ENCODE measurements at places on chromosomes 3 and 15.
A peak's percentile ranks its signal among the peaks of the same experiment; 100 is the strongest.

DNA sequence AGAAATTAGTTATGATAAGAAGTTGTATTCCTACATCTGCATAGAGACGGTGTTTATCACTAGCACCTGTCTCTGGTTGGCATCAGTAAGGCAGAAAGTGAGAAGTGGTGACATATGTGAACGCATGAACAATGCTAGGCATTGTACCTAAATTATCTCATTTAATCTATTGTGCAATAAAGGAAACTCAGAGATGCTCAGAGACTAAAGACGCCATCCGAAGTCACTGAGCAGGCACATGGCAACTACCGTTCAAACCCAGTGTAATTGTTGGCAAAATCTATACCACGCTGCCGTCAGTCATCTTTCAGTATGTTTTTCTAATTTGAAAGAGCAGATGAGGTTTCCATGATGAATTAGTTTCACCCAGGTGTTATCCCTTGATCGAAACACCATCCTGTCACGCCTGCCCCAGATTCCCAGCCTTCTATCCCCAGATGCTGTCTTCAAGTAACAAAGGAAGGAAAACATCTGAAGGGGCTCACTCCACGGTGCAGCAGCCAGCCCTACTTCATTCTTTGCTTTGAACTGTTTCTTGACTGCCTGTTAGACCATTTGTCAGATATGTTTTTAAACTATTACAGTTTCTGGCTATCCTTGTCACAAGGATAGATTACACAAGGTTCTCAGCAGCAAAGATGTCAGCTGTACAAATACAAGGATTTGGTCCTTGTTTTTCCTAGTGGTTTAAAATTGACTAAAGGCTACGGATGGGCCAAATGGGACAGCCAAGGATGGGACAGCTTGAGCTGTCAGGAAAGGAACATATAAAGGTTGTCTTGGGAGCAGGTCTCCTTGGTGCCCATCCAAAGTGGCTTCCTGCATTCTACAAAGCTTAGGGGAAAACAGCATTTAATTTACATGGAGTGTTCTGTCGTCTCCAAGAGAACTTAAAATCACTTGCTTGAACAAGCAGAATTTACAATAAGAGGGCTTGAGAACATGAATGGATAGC lies 99.1 kb downstream of the TMEM108 start:
- DNase-seq = no peak

GRCh38 chr3:188156056-188156455 lies 2.1 kb downstream of the LPP start:
- no peak for DNase-seq

DNA sequence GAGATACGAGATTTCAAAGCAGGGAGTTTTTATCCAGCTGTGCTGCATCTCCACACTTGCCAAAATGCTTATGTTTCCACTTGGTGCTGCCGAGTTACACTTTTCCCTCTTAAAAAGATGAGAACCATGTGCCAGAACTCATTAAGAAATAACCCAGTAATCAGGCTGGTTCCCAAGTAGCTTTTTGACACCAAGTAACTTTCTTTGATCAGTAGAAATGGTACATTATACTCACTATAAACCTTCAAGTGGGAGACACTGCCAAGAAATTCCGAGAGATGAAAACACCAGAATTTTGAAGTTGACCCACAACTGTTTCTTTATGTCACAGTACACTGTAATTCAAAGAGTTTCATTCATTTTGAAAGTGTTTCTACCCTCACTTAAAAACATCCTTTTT lies 164.6 kb upstream of the CCDC54 start:
- DNase-seq = no peak

DNA sequence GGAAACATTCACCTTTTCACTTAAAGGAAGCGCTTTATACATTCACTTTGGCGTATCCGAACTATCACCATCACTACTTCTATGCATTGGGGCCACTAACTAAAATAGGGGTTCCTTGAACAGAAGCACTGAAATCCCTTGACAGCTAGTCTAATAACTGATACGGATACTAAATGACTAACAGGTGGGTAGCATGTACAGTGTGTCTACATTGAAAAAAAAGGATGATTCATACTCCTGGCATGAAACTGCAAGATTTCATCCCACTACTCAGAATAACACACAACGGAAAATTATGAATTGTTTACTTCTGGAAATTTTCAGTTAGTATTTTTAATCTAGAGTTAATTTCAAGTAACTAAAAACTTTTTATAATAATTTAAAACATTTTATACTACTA lies 96.7 kb downstream of the SMARCC1 start:
- DNase-seq = no peak

DNA sequence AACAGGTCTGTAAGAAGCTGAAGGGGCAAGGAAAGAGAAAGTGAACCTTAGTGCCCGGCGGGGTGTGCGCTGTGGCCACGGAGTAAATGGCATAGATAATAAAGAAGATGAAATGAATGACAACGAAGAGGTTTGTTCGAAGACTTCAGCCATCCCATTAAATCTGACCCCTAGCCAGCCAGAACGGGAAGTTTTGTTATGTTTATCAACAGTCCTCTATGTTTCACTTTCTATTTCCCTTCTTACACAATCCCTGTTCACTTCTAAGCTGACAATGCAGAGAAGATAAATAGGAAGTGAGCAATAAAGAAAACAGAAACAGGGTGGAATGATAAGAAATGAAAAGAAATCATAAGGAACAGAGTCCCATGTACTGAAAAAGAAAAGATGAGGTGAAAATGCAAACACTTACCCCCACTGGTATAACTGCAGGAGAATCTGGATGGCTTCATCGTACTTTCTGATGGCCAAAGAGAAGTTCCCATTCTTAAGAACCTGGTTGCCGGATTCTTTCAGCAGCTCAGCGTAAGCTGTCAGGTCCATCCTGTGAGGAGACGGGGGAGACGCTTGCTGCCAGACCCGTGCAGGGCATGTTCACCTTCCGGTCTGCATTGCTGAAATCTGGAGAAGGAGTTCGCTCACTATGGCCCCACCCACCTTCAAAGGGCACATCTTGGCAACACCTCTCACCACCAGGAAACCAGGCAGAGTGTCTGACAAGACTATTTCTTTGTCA lies 36.8 kb downstream of the TRANK1 start:
- peak; percentile 34 for DNase-seq

- no peak for DNase-seq
Measured at GRCh38 chr3:148540851-148541250, 156.9 kb upstream of the AGTR1 start.

DNA sequence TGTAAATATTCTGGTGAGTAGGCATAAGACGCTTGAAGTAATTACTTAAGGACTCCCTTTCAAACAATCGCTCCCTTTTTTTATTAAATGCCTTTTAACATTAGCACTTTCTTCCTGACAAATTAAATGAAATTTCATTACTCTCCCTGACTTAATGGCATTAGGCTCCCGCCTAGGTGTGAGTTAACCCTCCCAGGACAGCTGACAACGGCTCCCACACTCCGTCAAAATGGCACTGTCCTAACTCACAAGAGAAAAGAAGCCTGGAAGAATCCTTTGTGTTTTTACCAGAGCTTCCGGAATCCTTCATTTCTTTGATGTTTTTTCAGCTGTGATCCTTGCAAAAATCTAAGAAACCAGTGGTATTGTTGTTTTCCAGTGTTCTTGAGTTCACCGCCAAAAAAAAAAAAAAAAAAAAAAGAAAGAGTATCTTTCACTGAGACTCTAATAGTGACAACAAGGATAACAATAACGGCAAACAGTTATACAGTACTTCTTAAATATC lies 861.0 kb upstream of the NR2F2 start:
- DNase-seq = no peak

GRCh38 chr15:90106522-90107117 lies 4.4 kb upstream of the IDH2 start:
- DNase-seq = no peak

GRCh38 chr3:73018790-73019441 lies 22.3 kb downstream of the PPP4R2 start:
- DNase-seq = no peak

DNA sequence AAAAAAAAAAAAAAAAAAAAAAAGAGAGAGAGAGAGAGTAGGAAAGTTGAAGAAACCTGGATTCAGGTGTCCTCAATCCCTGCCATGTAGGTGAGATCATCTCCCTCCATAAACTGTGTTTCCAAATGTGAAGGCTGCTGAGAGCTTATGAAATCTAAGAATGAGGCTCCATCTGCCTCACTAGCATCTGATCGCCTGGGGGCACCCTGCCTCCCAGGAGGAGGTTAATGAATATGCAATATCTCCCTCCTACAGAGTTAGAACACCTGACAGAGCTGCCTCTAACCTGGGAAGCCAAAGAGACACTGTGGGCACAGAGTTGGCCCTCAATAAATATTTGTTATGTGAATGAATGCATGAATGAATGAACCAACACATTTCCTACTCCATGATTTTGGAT lies 23.8 kb upstream of the ZNF148 start:
- no peak for DNase-seq

DNA sequence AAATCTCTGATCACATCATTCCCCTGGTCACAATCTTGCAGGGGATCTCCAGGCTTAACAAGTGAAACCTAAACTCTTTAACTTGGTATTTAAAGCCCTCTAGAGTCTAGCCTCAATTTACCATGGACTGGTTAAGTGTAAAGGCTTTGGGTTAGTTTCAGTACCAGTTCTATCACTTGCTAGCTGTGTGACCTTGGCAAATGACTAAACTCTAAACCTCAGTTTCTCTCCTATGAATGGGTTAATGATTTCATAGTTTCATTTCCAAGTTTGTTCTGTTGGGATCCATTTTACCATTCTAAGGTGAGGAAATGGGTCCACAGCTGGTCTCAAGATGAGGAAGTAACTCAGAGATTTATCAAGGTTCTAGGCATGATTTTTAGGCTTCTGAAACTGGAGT lies 38.8 kb upstream of the TIMP4 start:
- DNase-seq = no peak
